Activated naive CD4-positive, alpha-beta T cell (primary cell): ENCODE measurements at places on chromosomes 4 and X.

DNA sequence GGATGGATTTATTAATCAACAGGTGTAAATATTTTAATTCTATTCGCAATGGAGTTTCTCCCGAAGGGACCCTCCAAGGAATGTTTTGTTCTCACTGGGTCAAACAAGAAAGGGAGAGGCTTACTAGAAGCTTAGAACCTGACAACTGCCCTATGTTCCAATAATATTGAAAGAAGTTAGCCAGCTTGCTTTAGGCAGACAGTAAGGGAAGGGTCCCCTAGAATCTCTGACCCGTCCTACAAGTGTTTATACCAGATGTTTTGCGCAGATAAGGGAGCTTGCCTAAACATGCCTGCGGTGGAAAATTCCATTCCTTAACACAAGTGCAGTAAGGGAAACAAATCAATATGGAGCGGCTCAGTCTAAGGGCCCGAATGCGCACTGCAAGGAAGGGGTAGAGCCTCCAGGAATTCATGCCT, 17.7 kb downstream of the IL21 start:
- no peak for DNase-seq

GRCh38 chr4:23861897-23862296, 27.9 kb downstream of the PPARGC1A start:
- DNase-seq = no peak

GRCh38 chr4:117889978-117890377, 144.3 kb upstream of the NDST3 start:
- DNase-seq = no peak

GRCh38 chr4:15912961-15913630, 25.4 kb downstream of the FGFBP1 start:
- DNase-seq = no peak

DNA sequence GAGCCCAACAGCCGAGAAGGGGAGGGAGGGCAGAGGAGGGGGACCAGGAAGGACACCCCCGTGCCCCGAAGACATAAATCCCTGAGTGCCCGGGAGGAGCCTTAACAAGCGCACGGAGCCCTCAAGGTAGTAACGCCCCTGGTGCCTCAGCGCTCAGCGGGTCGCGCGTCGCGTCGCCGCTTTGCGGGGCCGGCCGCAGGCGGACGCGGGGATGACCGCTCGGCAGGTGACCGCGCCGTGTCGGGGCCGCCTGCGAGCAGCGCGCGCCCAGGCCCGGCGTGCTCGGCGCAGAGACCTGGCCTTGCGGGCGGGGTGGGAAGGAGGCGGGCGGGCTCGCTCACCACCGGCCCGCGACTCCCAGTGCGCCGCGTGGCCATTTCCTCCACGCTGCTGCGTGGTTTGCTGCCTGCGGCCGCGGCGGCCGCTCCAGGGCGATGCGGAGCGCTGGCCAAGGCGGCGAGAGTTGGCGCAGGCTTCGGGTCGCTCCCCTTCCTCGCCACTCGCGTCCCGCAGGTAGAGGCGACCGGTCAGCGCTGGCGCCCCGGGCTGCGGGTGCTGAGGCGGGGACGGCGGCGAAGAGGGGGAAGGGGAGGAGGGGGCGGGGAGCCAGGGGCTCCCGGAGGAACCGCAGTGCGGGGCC, 632 bp downstream of the CCSER1 start:
- no peak for DNase-seq

DNA sequence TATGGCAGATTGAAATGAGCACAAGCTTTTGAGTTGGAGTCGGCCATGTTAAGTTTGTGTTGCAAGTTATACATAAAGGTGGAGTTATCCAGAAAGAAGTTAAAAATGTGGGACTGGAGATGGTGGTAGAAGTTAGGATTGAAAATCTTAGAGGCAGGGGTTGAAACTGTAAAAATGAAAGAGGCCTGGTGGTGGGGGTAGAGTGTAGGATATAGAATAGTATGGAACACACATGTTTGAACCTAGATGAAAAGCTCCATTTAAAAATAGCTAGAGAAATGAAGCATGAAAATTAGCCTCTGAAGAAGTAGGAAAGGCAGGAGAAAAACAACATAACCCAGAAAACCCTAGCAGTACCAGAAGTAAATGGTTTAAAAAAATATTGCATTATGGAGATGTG, 131.8 kb upstream of the ENPEP start:
- DNase-seq = no peak

DNA sequence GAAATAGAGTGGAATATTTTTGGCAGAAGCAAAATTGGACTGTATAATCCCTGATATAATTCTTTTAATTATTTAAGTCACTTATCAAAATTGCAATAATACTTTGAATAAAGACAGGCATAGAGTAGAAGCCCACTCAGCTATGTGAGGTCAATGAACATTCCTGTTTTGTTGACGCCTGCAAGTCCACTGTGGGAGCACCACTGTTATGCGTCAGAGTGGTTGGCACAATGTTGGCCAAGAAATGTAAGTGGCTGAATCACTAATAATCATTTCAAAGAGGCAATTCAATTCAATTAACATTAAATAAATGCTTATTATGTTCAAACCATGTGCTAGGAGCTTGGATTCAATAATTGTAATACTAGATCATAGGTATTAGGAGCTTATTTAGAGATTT, 221.0 kb downstream of the SPCS3 start:
- DNase-seq = no peak

- DNase-seq = no peak
Measured at GRCh38 chrX:120213438-120214265, 37.0 kb upstream of the ZBTB33 start.

- DNase-seq = no peak
Measured at GRCh38 chrX:78103001-78103622, 936 bp upstream of the PGK1 start.

DNA sequence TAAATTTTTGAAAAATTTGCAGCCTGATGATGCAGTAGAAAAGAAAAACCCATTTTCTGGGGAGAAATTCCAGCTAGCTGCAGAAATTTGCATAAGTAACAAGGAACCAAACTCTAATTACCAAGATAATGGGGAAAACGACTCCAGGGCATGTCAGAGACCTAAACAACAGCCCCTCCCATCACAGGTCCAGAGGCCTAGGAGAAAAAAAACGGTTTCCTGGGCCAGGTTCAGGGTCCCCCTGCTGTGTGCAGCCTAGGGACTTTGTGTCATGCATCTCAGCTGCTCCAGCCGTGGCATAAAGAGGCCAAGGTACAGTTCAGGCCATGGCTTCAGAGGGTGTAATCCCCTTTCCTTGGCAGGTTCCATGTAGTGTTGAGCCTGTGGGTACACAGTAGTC, 733.7 kb upstream of the CT83 start:
- DNase-seq = no peak

DNA sequence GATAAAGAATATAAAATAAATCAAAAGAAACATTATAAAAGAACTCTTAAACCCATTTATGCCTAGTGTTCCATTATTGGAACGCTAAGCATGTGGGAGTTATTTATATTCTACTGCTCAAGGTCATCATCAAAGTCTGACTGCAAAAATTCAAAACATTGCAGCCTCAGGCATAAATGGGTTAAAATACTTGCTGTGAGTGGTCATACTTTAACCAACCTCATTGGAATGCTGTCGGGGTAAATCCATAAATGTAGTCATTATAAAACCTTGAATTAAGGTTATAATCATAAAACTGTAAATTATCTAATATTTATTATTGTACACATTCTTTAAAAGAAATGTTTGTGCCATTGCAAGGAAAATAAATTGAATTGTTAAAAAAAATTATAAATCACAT, 55.0 kb downstream of the RPS6KA6 start:
- DNase-seq = no peak

DNA sequence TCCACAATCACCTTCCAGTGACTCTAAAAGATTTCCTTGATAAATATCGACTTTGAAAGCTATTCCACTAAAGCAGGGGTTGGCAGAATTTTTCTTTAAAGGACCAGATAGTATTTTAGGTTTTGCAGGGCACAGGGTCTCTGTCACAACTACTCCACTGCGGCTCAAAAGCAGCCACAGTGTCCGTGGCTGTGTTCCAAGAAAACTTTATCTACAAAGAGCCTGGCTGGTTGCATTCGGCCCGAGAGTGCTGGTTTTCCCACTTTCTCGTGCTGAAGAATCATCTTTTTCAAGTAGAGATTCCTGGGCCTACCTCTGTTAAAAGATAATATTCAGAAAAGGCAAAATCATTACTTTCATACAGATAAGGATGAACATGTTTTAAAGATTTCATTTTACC, 55.6 kb downstream of the TSPAN7 start:
- no peak for DNase-seq

DNA sequence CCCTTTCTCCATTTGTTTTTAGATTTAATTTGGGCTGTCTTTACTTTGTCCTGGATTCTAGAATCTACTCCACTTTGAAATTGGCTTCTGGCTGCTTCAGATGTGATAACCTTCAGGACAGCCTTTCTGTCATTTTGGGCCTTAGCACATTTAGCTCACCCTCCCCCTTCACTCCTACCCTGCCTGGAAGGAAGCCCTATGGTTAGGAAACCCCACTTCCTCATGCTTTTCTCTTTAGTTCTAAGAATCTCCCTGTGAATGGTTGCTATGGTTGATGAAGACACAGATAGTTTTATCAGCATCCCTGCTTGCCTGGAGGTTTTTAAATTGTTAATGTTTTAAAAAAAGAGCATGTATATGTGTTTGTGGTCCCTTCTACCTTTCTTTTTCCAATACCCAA, 100.7 kb upstream of the PTPN13 start:
- DNase-seq = no peak

- DNase-seq = no peak
Measured at GRCh38 chr4:139791681-139792080, 126.1 kb downstream of the MGST2 start.

DNA sequence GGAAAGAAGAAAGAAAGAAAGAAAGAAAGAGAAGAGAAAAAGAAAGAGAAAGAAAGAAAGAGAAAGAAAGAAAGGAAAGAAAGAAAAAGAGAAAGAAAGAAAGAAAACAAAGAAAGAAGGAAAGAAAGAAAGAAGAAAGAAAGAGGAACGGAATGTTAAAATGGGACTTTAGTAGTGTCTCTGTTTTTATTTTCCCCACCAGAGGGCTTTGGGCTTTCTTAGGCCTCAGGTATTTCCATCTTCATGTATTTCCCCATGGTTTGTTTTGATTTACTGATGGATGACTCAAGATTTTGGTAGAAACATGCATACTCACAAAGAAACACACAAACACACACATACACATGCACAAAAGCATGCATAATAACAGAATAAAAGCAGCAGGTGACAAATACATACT, 181.2 kb downstream of the AFF2 start:
- DNase-seq = no peak

DNA sequence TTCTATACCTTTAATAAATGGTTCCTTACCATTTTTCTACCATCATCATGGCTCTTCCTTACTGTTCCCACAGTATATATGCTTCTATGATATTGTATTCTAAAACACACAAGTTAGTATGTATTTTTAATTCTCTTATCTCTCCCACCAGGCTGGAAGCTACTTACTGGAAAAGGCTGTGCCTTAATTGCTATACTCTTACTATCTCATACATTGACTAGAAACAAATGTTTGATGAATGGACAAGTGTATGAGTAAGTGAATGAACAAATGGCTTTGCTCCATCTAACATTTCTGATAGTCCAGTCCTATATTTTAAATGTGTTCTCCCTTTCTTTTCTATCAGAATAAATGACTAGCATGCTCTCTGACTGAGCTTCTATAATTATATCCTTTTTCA, 320.8 kb upstream of the RASGEF1B start:
- no peak for DNase-seq

DNA sequence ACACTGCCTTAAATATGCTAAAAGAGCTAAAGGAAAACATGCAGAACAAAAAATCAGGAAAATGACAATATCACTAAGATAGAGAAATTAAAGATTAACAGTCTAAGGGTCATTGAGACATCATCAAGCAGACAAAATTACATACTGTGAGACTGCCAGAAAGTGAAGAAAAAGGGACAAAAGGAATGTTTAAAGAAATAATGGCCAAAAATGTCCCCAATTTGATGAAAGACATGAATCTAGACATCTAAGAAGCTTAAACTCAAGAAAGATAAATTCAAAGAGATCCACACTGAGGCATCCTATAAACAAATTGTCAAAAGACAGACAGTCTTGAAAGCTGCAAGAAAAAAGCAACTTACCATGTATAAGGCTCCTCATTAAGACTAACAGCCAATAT, 63.7 kb downstream of the OPHN1 start:
- DNase-seq = no peak

GRCh38 chr4:137471461-137471860, 60.8 kb downstream of the PCDH18 start:
- DNase-seq = no peak

DNA sequence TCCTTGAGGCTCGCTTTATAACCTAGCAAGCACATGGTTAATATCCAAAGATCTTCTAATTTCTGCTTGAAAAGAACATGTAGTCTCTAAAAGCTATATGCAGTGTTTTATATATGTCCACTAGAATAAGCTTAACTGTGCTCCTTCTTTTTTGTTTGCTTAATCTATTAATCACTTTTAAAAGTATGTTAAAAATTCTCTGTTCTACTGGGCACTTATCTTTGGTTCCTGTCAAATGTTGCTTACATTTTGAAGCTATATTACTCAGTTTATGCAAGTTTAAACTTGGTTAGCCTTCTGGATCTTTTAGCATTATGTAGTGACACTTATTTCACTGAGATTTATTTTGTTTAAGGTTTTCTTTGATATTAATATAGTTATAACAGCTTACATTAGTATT, 32.5 kb downstream of the MAOA start:
- DNase-seq = no peak

DNA sequence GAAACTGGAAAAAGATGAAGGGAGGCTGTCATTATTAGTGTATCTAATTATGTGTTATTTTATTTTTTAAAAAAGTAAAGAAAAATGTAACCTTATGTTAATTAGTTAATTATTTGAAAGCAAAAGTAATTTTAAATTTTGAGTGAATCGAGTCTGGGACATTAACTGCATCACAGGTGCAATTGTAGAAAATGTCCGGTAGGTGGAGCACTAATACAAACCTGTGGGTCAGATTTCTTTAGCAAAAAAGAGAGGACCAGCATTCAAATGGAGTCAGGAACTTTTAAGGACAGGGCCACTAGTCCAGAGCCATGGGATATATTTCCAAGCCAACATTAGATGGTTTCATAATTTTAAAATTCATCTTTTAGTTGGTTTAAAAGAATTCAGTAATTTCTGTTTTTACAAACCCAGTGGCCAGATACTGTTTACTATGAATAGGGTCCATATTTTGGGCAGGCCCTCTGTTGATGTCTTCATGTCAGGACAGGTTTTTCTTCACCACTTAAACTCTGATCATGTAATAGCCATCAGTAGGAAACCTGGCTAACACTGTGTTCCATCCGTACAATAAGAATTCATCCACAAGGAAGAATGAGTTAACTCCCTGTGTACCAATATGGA, 27.2 kb downstream of the BST1 start:
- DNase-seq = no peak

DNA sequence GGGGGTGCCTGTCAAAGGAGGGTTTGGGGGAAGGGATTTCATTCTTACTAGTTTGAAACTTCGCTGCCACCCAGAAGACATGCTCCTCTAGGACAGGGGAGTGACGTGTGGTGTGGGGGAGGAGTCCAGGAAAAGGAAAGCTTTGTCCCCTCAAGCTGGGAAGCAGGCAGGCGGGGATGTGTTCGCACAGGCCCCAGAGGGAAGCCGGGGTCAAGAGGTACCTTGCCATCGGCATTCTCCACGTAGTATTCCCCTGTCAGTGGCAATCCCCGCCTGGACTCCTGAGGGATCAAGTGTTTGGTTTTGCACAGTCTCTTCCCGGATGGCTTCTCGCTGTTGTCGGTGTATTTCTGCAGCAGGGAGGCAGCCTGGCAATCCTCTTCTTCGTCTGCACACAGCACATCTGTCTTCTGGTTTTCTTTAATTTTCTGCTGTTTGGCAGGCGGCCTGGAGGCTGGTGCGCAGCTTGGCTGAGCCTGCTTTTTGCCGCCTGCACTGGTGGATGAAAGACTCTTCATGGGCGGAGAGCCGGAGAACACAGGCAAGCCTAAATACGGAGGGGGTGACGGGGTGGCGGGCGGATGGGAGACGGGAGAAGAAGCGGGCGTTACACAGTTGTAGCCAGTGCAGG, 35.1 kb downstream of the BCOR start:
- DNase-seq = no peak
